ENCODE measurements at places on chromosomes 16 and 17.

- DNase-seq, result no peak
Observed at GRCh38 chr16:17325476-17326143, 145.2 kb downstream of the XYLT1 start.

DNA sequence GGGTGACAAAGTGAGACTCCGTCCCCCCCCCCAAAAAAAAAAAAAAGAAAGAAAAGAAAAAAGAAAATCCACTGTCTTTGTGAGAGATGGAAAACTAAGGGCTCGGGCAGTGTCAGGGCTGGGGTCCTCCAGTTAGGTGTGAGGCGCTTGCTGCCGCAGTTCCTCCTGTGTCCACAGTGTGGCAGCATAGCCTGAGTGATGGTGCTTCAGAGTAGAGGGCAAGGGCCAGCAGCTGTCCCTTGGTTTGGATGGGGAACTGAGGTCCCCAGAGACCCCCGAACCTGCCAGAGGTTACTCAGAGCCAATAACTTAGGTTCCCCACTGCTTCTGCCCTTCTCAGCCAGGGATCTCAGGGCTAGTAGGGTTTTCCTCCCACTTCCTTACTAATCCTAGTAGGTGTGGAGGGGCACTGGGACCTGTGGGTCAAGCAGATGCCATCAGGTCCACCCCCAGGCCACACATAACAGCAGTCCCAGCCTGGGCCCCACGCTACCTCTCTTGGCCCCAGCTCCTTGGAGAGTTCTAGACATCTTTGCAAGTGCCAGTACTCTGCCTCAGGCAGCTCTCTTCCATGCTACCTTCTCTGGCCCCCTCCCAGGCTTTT is 7.9 kb upstream of the LLGL1 start:
- DNase-seq, result no peak

GRCh38 chr16:71192387-71192786 is 38.1 kb downstream of the HYDIN start:
- no peak for DNase-seq

GRCh38 chr16:9296271-9296590 is 204.8 kb downstream of the HAPSTR1 start:
- DNase-seq, result no peak

- DNase-seq, result no peak
Observed at GRCh38 chr16:72657164-72657563, 390.8 kb downstream of the ZFHX3 start.

GRCh38 chr16:85257483-85257882 is 145.2 kb upstream of the CIBAR2 start:
- DNase-seq, result no peak

DNA sequence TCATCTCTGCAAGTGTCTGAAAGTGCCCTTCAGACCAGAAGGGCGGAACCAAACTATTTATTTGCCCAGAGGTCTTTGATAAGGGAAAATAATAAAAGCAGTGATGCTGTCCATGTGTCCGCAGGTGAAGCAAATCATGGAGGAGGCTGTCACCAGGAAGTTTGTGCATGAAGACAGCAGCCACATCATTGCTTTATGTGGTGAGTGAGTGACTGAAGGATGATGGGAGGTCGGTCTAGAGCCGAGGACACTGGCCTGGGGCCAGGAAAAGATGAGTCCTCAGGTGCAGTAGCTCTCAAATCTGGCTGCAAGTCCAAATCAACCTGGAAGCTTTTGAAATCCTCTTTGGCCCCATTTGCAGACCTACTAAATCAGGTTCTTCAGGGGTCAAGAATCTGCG is 6.1 kb downstream of the SGSM2 start:
- DNase-seq, result no peak

DNA sequence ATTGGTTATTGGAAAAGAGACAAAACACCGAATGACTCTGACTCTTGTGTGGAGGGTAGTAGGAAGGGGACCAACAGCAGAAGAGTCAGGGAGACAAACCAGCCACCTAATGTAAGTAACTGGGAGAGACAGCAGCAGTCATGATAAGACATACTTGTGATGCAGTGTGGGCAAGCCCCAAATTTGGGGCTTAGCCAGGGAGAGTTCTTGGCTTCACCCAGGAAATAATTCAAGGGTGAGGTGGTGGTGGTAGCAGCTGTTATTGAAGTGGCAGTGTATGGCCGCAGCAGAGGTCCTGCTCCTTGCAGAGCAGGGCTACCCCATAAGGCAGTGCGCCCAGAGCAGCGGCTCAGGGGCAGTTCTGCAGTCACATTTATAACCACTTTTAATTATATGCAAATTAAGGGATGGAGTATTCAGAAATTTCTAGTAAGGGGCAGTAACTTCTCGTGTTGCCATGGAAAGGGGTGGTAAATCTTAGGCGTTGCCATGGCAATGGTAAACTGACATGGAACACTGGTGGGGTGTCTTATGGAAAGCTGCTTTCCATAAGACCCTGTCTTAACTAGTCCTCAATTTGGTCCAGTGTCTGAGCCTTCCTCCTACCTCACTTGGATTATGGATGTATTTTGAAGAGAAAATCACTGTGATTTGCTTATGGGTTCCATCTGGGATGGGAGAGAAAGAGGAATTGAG is 317.1 kb downstream of the PHKB start:
- DNase-seq, result no peak

DNA sequence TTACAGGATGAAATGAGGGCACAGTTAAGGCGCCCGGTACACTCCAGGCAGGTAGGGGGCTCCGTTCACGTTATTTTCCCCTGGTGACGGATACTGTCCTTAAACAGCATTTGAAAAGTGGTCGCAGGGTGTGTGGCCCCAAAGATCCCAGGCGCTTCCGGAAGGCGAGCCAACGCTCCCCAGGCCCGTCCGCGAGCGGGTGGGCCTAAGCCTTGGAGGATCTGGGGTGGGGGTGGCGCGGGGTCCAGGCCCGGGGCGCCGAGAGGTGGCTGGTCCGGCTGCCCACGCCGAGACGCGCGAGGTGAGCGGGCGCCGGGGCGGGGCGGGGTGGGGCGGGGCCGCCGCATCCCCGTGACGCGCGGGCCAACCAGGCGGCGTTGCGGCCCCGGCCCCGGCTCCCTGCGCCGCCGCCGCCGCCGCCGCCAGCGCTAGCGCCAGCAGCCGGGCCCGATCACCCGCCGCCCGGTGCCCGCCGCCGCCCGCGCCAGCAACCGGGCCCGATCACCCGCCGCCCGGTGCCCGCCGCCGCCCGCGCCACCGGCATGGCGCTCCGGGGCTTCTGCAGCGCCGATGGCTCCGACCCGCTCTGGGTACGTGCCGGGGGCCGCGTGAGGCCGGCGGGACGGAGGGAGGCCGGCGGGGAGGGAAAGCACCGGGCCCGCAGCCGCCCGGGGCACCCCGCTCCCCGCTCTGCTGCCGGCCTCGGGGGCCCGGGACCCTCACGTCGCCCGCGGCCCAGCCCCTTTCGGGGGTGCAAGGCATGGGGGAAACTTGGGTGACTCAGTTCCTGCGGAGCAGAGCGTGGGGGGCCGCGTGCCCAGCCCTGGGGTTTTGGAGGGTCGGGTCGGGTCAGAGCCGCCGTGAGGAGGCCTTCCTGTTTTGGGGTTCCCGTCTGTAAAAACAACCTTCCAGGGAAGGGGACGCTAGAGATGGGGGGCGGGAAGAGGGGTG is at the start of gene ABCC1:
TSS of gene ABCC1 (plus strand) at position 407 of the 951 bp plus-strand sequence. CDS start at position 543, 136 bp downstream.
- no peak for DNase-seq

DNA sequence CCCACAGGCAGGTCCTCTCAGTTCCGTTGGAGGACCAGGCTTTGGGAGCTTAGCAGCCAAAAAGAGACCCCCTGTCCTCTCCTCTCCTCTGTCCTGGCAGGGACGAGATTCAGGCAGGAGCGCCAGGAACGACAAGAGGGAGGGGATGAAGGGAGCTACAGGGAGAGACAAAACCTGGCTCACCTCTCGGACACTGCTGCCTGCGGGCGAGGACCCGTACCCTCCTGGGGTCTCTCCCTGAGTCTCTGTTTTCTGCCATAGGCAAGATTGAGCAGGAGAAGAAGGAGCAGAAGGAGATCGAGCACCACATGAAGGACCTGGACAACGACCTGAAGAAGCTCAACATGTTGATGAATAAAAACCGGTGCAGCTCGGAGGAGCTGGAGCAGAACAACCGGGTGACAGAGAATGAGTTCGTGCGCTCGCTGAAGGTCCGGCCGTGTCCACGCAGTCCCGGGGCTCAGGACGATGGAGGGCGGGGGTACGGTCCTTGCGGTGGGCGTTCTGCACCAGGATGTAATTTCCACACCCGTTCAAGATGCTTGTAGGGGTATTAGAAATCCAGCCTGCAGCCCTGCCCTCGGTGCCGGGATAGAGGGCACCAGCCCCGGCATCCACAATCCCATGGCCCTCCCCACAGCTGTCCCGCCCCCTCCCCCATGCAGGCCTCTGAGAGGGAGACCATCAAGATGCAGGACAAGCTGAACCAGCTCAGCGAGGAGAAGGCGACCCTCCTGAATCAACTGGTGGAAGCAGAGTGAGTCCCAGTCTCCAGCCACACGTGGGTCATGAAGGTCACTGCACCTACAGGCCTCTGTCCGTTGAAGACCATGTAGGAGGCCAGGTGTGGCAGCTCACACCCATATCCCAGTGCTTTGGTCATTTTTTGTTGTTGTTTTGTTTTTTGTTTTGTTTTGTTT is 13.8 kb upstream of the GAA start:
- no peak for DNase-seq

GRCh38 chr17:45222289-45222995 is 757 bp downstream of the FMNL1 start:
- DNase-seq, result no peak

GRCh38 chr17:76014925-76015261 is 12.2 kb downstream of the EVPL start:
- no peak for DNase-seq

DNA sequence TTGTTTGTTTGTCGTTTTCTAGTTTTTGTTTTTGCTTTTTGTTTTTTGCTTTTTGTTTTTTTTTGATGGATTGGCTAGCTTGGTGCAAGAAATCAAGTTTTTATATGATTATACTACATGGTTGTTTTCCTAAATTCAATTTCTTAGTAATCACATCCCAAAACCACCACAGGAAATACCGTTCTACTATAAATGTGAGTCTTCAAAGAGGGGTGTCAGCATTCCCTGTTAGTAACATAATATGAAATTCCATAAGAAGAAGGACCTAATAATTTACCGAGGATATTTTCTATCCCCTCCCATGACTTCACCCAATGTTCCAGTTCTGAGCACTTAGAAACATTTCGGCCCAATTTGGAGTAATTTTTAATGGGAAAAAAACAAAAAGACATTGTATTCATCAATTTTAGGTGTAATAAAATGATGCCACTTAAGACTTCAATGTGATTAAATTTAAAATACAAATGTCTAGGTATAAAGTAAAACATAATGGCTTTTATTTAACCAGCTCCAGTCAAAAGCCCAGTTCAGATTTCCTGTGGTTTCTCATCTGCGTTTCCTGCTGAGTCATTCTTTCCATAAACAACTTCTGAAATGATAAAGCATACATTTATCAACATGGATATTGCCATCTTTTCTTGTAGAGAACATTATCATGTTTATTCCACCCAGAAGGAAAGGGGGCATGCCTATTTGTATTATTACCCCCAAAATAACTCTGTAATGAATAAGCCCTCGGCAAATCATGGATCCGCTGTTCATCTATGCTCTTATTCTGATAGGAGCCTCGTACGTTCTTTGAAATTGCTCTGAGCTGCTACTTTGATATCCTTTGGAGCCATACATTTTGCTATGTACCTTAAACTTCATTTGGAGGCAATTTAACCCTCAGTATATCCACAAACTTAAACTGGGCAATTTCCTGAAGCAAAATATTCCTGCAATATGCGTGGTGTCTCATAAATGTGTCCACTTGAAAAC is 28.1 kb downstream of the HSBP1 start:
- DNase-seq, result no peak

DNA sequence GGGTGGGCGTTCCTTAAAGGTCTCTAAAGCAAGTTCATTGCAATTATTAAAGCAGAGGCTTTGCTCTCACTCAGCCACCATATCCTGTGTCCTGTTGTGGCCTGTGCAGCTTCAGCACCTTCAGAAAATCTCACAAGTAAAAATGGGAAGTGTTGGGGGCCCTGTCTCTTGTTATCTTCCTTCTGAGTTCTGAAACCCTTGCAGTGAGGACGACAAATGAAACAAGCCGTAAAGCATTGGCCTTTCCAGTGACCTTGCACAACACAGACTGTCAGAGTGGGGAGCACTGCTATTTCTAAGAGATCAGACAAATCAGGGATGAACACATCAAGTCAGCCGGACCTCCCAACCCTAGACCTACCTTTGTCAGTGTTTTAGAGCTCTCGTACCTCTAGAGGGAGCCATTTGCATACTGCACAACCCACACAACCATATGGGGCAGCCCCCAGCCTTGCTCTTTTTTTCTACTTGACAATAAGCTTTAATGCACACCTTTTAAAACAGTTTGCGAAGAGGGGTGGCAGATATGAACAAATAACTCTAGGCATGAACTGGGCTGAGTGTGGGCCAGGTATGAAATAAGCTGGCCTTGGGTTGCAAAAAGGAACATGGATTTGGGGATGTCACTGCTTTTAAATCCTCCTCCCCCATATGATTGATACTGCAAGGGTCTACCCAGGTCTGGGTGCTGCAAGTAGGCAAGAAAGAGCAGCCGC is 89.8 kb downstream of the KATNIP start:
- DNase-seq, result peak; percentile 57

DNA sequence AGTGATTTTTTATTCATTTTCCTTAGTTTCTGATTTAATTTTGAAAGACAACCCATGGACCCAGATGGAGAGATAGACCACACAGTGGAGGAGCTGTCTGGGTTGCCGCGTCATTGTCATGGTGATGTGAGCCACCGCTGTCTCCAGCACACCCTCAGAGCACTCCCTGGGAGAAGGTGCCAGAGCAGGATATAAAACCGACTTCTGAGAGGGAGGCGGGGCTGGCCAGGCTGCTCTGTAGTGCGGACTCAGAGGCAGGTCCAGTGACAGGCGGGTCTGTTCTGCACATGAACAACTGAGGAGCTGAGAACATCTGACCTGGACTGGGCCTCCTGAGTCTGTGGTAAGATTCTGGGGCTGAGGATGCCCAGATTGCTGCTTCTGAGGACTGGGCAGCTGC is 216.3 kb upstream of the NLRP1 start:
- no peak for DNase-seq

- no peak for DNase-seq
Observed at GRCh38 chr17:4333041-4333440, 33.4 kb downstream of the UBE2G1 start.

GRCh38 chr17:56488800-56489199 is 104.7 kb upstream of the NOG start:
- no peak for DNase-seq

GRCh38 chr17:61381537-61381936 is 18.1 kb upstream of the TBX2 start:
- no peak for DNase-seq
